ENCODE measurements at places on chromosomes 13 and 19.

GRCh38 chr13:44331912-44332851 is 41.4 kb upstream of the SERP2 start:
- DNase-seq = peak; percentile 49

DNA sequence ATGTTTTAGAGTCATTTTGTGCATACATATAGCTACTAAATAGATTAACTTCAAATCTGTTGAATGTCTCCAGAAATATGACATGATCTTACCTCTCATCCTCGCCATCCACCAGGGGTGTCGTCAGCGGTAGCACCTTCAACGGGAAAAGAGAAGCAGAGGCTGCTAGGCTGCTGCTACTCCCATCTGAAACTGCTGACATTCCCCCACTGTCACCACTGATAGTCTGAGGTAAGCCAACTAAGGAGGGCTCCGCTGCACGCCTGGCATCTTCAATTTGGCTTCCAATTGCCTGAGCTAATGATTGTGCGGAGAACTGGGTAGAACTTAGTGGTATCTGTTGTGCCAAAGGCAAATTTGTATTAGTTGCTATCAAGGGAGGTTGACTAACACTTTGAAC is 3.1 kb downstream of the TSC22D1 start:
- DNase-seq = no peak

- no peak for DNase-seq
Observed at GRCh38 chr13:20980899-20981298, 78.4 kb upstream of the XPO4 start.

DNA sequence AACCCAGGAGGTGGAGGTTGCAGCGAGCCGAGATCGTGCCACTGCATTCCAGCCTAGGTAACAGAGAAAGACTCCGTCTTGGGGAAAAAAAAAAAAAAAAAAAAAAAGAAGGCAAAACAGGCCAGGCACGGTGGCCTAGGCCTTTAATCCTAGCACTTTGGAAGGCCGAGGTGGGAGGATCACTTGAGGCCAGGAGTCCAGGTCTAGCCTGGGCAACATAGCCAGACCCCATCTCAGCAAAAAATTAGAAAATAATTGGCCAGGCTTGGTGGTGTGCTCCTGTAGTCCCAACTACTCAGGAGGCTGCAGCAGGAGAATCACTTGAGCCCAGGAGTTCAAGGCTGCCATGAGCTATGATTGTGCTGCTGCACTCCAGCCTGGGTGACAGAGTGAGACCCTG is 43.4 kb downstream of the CRTC1 start:
- DNase-seq = no peak

GRCh38 chr19:9309974-9310446 is 372 bp upstream of the ZNF699 start:
- no peak for DNase-seq

- DNase-seq = no peak
Observed at GRCh38 chr13:108827646-108828045, 198.2 kb downstream of the MYO16 start.

GRCh38 chr13:41835871-41836270 is 125.0 kb downstream of the VWA8 start:
- no peak for DNase-seq

- no peak for DNase-seq
Observed at GRCh38 chr19:36962346-36962745, 46.2 kb downstream of the ZNF568 start.

DNA sequence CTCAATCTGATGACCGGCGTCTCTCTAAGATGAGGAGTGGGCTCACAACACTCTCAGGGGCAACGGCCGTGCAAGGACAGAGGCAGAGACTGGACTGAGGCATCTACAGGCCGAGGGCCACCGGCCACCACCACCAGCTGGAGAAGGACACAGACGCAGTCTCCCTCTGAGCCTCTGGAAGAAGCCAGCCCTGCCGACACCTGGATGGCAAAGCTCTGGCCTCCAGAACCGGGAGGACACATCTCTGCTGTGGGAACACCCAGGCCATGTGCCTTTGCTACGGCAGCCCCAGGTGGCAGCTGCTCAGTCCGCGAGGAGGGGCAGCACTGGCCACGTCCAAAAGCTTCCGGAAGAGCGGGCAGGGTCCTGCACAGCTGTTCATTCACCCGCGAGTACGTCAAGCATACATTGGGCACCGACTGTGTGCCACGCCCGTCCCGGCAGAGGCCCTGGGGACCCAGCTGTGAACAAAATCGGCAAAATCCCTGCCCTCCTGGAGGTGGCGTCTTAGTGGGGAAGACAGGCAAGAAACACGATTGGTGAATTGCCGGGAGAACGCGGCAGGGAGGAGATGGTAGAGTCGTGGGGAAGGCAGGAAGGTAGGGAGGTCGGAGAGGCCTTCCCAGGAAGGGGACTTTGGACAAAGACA is 17.1 kb downstream of the C2CD4C start:
- DNase-seq = no peak

DNA sequence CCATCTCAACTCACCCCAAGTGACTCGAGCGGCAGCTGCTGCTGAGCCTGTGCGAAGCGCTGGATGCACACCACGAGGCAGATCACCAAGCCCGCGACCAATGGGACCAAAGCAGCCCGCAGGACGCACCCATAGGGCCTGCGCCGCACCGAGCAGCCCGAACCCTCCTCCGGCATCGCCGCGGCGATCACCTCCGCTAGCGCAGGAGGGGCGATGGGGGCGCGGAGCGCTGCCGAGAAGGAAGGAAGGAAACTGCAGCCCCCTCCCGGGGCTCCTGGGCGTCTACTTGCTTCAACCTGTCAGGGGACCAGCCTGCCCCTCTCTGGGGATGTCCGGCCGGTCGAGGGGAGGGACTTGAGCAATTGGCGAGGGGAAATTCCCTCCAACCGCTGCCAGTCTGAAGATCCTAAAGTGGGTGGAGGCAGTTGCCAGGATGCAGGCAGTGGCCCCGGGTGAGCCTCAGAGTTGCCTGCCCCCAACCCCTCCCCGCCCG is at the start of gene CD70:
Gene CD70 (minus strand): TSS at position 324 of the 493 bp plus-strand sequence. CDS start 148 bp downstream, at position 176.
- no peak for DNase-seq

DNA sequence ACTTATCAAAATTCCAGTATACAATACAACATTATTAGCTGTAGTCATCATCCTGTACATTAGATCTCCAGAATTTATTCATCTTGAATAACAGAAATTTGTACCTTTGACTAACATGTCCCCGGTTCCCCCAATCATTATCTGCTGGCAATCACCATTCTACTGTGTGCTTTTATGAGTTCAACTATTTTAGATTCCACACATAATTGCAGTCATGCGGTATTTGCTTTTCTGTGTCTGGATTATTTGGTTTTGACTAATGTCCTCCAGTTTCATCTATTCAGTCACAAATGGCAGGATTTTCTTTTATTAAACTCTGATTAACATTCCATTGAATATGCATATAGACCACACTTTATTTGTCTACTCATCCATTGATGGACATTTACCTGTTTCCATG is 530.7 kb upstream of the SLITRK1 start:
- no peak for DNase-seq

DNA sequence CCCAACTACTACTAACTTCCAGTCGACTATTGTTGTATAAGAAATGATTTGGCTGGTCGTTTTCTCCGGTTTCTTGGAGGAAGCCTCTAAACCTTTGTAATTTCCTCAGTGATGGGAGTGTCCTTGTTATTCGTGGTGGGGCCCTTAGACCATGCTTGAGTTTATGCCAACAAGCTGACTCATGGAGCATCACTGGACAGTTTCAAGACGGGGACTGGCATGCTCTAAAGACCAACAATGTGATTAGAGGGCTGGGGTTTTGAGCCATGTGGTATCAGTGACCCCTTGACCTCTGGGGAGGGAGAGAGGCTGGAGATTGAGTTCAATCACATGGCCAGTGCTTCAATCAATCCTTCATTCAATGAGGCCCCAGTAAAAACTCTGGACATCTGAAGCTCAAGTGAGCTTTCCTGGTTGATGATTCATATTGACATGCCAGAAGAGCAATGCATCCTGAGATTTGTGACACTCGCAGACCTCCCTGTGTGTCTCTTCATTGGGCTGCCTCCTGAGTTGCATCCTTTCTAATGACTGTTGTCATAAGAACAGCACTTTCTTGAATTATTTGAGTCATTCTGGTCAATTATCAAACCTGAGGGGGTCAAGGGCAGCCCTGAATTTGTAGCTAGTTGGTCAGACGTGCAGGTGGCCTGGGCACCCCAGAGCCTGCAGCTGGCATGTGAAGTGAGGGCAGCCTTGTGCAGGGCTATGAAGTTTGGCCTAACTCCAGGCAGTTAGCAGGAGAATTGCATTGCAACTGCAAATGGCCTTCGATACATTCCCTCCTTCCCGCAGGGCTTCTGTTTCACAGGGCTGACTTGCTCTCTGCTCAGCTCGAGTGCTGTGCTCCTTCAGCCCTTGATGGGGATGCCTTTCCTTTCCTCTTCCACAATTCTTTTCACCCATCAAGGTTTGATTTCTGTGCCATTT is 246.5 kb downstream of the FGF9 start:
- DNase-seq = no peak

DNA sequence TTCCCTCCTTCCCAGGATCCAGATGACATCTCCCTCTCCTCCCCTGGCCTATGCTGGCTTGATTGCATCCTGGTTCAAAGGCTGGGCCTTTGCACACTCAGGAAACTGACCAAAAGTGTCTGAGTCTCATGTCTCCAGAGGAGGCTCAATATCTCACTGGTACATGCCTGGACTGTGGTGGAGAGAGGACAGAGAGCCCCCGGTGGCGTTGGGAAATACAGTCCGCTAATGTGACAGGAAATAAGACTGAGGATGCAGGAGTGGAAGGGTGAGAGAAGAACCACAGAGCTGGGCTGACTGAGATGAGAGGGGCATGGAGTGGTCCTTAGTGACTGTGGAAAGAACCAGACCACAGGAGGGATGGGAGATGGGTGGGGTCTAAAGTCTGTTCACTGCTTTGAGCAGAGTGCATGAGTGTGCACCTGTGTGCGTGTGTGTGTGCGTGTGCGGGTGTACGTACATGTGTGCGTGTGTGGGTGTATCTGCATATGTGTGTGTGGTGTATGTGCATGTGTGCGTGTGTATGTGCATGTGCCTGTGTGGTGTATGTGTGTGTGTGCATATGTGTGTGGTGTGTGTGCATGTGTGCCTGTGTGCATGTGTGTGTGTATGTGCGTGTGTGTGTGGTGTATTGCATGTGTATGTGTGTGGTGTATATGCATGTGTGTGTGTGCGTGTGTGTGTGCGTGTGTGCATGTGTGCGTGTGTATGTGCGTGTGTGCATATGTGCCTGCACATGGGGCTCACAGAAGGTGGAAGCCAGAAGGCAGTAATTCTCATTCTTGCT is 1.9 kb downstream of the SIGLEC5 start:
- DNase-seq = no peak

- no peak for DNase-seq
Observed at GRCh38 chr13:38662362-38662761, 24.5 kb upstream of the FREM2 start.

GRCh38 chr13:24194447-24194846 is 33.9 kb downstream of the SPATA13 start:
- no peak for DNase-seq

GRCh38 chr19:52336117-52336790 is at the start of gene ZNF610:
Gene ZNF610, plus strand, starts transcription at chr19:52336243. Its CDS starts 12,930 bp downstream, at chr19:52349173.
- peak; percentile 92 for DNase-seq

- no peak for DNase-seq
Observed at GRCh38 chr19:4620675-4621074, 18.6 kb upstream of the TNFAIP8L1 start.

GRCh38 chr13:105573136-105573535 is 962.3 kb downstream of the EFNB2 start:
- DNase-seq = no peak

GRCh38 chr13:111659219-111659775 is 338.9 kb downstream of the TEX29 start:
- DNase-seq = no peak

DNA sequence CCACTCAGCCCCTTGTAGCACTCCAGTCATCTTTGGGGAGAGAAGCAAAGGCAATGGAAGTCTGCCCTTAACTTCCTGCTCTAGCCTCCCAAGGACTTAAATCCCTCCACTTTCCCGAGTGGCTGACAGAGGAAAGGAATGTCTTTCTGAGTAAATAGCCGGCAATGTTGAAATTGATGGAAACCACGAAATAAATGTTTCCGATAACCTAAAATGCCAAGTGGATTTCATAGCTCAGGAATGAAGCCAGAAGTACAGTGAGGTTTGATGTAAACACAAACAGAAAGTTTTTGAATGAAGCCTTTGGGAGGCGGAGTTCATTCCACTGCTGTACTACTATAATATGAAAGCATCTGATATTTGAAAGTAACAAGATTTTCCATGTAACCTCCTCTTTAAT is 14.0 kb upstream of the TBC1D4 start:
- DNase-seq = no peak

DNA sequence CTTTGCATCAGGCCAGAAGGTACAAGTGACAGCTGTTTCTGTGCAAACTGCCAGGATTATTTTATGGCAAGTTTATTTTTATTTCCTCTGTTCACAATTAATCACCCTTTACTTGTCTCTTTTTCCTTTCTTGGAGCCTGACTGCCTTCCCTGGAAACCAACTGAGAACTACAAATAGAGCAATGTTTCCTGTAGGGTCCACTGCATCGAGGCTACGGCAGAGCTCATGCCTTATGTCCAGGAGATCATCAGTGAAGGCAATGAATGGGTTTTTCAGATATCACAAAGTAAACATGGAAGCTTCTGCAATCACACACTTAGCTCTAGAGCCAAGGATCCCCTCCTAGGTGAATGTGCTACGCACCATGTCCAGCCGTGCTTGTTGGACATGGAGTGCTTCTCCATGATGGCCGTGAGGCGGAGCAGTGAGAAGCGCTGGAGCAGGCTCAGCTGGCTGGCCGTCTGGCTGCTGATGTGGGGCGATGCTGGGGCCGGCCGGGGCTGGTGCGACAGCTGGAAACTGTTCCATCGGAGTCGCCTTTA is 110.9 kb downstream of the KL start:
- DNase-seq = no peak

DNA sequence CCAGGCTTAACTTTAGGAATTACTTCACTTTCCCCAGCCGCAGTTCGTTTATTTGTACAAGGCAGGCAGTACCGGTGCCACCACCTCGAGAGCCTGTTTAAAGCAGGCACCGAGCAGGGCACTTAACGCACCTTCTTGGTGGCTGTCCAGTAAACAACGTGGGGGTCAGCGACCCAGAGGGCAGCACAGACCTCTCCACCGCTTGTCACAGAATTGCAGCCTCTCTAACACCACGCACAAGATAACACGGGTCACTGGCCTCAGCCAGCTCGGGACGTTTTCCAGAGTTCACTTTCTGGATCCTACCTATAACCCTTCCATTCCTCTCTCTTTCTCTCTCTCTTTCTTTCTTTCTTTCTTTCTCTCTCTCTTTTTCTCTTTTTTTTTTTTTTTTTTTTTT is 16.8 kb upstream of the ELAVL1 start:
- DNase-seq = no peak

DNA sequence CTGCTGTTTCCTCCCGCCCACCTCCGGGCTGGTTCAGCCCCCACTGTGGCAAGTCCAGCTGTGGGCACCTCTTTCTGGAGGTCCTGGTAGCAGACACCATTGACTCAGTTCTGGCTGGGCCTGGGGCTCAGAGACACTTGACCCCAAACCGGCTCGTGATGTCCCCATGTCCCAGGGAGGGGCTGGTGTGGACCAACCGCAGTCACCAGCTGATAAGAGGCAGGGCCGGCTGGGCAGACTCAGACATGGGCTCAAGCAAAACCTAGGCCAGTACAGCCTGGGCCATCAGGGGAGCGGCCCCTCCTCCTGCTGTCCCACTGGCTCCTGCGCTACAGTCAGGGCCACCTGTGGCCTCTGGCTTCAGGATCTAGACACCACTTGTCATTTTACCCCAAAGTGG is 19.8 kb upstream of the TMEM160 start:
- no peak for DNase-seq

Data from hypothalamus (tissue), 51 donors.